ENCODE measurements at places on chromosomes 7 and 10. TPM values are rescaled to one million over a fixed set of nuclear protein-coding genes. Genes with fewer than 3 reads are reported as not detected.

GRCh38 chr7:44793919-44794318 is 2.6 kb upstream of the PPIA start:
- no peak for DNase-seq

NUDCD3 gene
- polyA plus RNA-seq = 68.5 TPM

ADIRF gene
- 3.1 TPM for polyA plus RNA-seq

STEAP1 gene
- polyA plus RNA-seq = 0.66 TPM

TMEM178B gene
- polyA plus RNA-seq = 0.55 TPM

Data from muscle of back (tissue), 13 donors.